ENCODE measurements at places on chromosomes 13 and 19.
A peak's percentile ranks its signal among the peaks of the same experiment; 100 is the strongest.

- DNase-seq: no peak
These were observed 20.9 kb downstream of the C19orf44 start for GRCh38 chr19:16516923-16517610.

GRCh38 chr13:44868397-44868796 is 120.9 kb downstream of the NUFIP1 start:
- DNase-seq: no peak

GRCh38 chr19:54947381-54947780 is at the start of gene NLRP7:
Gene NLRP7, minus strand, starts transcription at chr19:54947530.
- DNase-seq: no peak

- no peak for DNase-seq
These were observed 294.9 kb downstream of the DLEU7 start for GRCh38 chr13:50548586-50548985.

DNA sequence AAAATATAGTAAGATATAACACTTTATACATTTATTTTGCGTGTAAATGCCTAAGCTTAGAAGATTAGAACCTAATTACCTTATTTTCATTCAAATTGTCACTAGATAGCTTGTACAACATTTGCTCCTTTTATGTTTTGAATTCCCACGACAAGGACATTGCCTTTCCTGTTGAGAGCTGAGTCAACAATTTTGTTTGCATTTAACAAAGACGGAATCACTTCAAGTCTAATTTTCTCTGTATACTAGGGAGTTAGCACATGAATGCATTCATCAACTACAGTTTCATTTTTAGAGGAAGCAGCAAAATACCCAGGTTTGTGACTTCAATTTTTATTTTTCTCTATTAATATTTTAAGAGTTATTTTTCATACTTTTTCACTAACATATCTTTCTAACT is 48.7 kb upstream of the PCCA start:
- DNase-seq: no peak

- no peak for DNase-seq
These were observed 77.2 kb downstream of the TBC1D4 start for GRCh38 chr13:75404726-75405125.

DNA sequence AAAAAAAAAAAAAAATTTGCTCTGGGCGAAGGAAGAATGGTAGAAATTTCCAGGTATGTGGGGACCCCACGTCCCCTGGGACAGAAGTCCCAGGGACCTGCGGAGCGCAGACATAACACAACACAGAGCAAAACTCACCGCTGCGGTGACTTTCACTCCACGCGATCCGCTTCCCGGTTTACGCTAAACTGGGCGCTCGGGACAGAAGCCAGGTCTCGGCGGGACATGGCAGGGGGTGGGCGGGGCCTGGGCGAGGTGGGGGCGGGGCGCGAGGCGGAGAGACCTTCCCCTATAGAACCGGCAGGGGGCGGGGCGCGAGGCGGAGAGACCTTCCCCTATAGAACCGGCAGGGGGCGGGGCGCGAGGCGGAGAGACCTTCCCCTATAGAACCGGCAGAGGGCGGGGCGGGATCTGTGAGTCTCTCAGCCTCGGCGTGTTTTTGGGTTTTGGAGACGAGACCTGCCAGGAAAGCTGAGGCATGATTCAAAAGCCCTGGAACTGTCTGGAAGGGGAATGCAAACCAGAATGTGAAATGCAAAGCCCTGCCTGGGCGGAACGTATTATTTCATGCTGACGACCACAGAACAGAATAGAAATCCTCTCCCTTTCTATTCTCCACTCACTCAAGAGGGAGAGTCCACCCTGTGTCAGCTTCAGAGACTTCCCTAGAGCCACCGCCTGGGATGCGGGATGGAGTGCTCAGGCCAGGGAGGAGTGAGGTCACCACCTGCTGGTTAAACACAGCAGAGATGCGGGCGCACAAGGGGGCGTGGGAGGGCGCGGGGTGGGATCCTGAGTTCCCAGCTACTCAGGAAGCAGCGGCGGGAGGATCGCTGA is 20.2 kb upstream of the ERVV-1 start:
- DNase-seq: peak; percentile 87

GRCh38 chr13:75103976-75104375 is 378.0 kb downstream of the TBC1D4 start:
- DNase-seq: no peak

- no peak for DNase-seq
These were observed 31.3 kb upstream of the EHD2 start for GRCh38 chr19:47681936-47682335.

DNA sequence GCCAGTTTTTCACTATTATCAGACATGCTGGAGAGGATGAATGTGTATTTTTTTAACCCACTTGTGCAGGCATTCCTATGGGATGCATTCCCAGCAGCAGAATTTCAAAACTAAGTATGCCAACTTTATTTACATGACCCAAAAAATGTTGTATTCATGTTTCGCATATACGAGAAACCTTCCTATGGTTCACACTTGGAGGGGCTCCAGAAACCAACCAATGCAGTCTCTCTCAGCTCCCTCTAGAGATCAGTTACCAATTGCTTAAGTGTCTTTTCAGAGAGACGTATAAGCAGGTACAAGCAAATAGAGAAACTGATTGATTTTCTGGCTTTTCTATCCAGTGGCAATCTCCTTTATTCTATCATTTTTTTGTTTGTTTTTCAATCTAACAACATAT is 5.5 kb upstream of the PTOV1 start:
- DNase-seq: no peak

DNA sequence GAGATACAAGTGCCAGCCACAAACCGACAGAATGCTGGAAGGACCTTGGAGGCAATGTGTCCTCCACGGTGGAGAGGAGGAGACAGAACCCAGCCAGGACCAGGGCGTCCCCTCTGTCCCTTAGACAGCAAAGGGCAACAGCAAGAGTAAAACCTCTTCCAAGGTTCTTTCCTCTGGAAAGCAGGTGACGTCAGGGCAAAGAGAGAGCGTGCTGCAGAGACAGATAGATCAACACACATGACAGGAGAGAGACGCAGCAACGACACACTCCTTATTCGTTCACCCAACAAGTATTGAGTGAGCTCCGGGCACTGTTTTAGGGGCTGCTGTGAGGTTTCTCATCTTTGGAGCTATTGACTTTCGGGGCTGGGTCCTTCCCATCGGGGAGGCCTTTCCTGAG is 1.3 kb upstream of the GALP start:
- DNase-seq: no peak

- DNase-seq: no peak
These were observed 5.1 kb downstream of the CBARP start for GRCh38 chr19:1232652-1233072.

DNA sequence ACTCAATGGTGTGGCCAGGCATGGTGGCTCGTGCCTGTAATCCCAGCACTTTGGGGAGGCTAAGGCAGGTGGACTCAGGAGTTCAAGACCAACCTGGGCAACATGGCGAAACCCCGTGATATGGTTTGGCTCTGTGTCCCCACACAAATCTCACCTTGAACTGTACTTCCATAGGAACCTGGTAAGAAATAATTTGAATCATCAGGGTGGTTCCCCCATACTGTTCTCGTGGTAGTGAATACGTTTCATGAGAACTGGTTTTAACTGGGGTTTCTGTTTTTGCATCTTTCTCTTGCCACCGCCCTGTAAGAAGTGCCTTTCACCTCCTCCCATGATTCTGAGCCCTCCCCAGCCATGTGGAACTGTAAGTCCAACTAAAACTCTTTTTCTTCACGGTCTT is 49.6 kb downstream of the USP12 start:
- DNase-seq: no peak

DNA sequence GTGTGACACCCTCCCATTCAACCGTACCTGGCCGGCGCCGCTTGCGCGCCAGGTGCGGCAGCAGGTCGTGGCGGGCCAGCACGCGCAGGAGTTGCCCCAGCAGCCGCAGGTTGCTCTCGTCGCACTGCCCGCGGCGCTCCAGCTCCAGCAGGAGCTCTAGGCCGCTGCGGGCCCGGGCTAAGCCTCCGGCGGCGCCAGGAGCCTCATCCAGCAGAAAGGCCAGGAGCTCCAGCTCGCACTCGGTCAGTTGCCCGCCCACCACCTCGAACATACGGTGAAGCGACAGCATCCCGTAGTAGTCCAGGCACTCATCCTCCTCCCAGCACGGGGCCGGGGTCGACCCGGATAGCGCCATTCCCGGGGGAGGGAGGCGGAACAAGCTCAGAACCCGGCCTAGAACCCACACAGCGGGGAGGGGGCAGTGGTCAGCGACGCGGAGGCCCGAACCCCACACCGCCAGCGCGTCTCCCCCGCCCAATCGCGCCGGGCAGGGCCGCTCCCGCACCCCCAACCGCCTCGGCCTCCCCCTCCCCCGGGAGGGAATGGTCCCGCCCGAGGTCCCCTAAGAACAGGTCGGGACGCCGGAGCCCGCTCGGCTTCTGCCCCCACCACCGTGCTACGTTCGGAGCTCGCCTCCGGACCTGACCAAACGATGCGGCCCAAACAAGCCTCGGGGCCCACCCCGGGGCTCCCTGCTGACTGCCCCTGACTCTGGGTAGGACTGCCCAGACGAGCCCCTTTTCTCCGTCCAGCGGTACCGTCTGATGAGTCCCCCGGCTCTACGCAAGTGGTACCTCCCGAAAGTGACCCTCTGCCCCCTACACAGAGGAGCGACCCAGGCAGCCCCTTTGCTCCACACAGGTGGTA is 591 bp downstream of the DEDD2 start:
- DNase-seq: peak; percentile 72

GRCh38 chr19:51811344-51811743 is 16.4 kb downstream of the FPR3 start:
- no peak for DNase-seq

GRCh38 chr13:97600458-97601075 is 166.6 kb downstream of the RAP2A start:
- no peak for DNase-seq

DNA sequence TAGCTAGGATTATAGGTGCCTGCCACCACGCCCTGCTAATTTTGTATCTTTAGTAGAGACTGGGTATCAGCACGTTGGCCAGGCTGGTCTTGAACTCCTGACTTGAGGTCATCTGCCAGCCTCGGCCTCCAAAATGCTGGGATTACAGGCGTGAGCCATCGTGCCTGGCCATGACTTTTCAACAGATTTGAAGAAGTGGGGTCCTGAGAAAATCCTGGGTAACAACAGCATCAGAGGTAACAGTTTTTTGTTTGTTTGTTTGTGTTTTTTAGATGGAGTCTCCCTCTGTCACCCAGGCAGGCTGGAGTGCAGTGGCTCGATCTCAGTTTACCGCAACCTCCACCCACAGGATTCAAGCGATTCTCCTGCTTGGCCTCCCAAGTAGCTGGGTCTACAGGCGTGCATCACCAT is 3.7 kb downstream of the JUNB start:
- DNase-seq: no peak

DNA sequence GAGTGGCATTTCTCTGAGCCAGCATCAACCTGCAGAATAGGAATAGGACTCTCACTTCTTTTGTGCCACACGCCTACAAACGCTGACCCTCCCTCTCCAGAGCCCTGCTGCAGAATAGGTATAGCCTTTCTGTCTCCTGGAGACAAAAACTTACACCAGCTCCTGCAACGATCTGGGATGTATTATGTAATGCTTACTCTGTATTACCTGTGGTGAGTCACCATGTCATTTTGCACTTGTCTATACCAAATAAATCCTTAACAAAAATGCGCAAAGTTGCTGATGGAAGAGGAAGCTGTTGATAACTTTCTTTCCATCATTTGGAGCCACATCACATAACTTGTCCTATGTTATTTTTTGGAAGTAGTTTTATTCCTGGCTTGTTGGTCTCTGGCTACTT is 155.8 kb upstream of the FNDC3A start:
- DNase-seq: no peak

DNA sequence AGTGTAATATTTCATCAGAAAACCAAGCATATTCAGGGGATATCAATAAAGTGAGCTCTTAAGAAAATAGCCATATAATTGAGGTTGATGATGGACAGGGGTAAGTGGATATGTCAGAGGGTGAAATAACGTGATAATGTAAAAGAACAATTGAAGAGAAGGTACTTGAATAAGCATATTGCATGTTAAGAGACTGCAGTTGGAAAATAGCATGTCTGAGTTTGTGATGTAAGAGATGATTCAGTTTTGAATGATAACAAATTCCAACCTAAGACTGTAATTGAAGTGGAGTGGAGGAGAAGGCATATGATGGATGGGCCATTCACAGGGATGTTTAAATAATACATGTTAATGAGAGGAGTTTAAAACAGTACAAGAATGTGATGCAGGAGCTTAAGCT is 1633.5 kb downstream of the SLITRK1 start:
- DNase-seq: no peak

GRCh38 chr13:23516702-23517101 is 53.5 kb upstream of the TNFRSF19 start:
- no peak for DNase-seq

GRCh38 chr13:48515732-48516131 is 17.1 kb downstream of the RCBTB2 start:
- DNase-seq: no peak

GRCh38 chr13:20475927-20476691 is 49.5 kb downstream of the CRYL1 start:
- DNase-seq: no peak

- no peak for DNase-seq
These were observed 51.8 kb downstream of the CCDC70 start for GRCh38 chr13:51913421-51914136.
